ENCODE measurements at places on chromosomes 12 and 14.

- DNase-seq = no peak
These were observed 104.0 kb upstream of the COCH start for GRCh38 chr14:30770376-30770775.

DNA sequence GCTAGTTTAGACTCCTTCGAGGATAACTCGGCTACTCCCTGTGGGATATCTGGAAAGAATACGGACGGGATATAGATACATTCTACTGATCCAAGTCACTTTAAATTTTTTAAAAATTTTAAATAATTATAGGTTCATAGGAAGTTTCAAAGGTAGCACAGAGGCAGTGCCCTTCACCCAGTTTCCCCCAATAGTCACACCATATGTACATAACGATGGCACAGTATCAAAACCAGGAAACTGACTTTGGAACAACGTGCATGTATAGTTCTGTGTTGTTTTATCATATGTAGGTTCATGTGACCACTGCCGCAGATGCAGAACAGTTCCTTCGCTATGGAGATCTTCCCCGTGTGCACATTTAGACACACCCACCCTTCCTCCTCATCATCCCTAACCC, 352.3 kb downstream of the CACNA1C start:
- no peak for DNase-seq

GRCh38 chr12:50572760-50573159, 68.0 kb downstream of the DIP2B start:
- DNase-seq = no peak

- DNase-seq = no peak
These were observed 250.9 kb downstream of the ADGRD1 start for GRCh38 chr12:131204416-131205274.

DNA sequence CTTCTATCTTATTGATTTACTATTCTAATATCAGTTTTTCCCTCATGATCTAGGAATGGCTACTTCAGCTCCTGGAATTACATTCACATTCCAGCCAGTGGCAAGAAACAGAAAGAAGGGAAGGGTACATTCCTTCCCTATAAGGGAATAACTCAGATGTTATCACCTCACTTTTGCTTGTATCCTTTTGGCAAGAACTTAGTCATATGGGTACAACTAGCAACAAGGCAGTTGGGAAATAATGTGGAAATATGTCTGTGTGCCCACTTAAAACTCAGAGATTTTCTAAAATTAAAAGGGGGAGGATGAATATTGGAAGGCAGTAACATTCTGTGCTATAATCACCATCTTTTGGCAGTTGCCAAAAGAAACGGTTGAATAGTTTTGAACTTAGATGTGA, 85.6 kb downstream of the MSRB3 start:
- DNase-seq = no peak

GRCh38 chr14:72634691-72635616, 258.9 kb downstream of the DPF3 start:
- no peak for DNase-seq

GRCh38 chr12:38374751-38375150, 58.2 kb downstream of the ALG10B start:
- DNase-seq = no peak

GRCh38 chr14:34649344-34649743, 19.4 kb upstream of the SNX6 start:
- no peak for DNase-seq

DNA sequence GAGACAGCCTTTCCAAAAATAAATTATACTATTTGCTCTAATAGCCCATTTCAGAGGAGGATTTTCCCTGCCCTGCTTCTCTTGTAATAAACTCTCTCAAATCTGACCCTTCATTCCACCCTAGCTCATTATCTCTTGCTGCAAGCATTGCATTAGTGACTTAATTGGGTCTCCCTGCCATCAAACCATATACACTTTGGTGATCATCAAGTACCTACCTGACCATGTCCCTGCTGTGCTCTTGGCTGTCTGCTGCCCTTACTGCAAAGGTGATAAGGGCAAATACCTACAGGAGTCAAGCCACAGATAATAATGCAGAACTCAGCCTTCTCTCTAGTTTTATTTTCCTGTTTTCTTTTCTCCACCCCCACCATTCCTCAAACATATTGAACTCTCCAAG, 88.4 kb downstream of the LIN7A start:
- DNase-seq = no peak

GRCh38 chr14:22318951-22319350, 270.1 kb downstream of the DAD1 start:
- no peak for DNase-seq

DNA sequence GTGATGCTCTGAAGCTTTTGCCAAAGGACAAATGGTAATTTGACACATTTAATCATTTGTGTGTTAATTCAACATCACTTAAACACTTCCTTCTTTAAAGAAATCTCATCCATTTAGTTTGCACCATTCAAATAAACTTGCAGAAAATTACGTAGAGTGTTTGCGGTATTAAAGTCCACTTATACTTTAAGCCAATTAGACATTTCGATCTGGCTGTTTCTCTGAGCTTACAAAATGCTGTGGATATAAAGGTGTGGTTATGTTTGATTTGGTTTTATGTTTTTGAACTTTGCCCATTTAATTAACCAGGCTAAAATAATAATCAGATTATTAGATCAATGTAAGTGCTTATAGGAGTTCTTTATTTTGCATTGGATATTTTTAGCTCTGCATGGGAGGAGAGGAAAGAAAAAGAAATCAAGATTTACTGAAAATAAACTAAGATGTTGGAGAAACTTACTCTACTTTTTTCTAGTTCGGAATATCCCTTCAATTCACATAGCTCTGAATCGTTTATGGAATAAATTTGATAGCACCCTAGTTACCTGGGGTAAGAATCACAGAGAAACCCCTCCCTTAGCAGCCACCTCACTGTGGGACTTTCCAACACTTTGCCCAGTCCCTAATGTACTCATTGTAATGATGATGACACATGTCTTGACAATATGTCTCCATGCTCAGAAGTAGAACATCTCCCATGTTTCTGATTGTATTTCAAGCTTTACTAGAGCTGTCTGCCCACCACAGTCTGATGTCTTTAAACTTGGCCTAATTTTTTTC, 268.0 kb downstream of the BTG1 start:
- DNase-seq = no peak

- no peak for DNase-seq
These were observed 106.7 kb upstream of the TMPO start for GRCh38 chr12:98408681-98409080.

DNA sequence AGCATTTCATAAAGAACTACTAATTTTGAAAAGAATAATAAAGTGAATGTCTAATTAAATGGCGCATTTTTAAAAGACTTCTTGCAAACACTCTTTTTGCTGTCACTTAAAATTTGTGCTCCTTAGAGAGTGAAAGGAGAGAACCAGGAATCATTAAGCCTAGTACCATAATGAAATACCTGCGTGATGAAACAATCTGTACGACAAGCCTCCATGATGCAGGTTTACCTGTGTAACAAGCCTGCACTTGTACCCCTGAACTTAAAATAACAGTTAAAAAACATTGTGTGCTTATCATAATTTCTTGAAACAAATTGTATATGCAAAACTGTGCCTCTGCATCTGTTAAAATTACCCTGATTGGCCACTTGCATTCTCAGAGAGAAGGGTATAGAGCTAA, 108.1 kb downstream of the MGAT4C start:
- no peak for DNase-seq

DNA sequence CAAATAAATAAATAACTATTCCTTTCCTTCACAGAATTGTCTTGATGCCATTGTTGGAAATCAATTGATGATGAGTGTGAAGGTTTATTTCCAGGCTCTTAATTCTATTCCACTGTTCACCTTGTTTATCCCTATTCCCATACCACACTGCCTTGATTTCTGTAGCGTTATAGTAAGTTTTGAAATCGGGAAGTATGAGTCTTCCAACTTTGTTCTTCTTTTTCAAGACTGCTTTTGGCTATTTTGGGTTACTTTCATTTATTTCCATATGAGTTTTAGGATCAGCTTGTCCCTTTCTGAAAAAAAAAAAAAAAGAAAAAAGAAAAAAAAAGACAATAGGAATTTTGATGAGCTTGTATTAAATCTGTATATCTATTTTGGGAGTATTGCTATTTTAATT, 9.3 kb upstream of the CDK2AP1 start:
- DNase-seq = no peak

- no peak for DNase-seq
These were observed 3.5 kb upstream of the PHLDA1 start for GRCh38 chr12:76035045-76035444.

- DNase-seq = no peak
These were observed 204.6 kb upstream of the FLRT2 start for GRCh38 chr14:85325134-85326017.

GRCh38 chr12:64186789-64187188, 35.3 kb downstream of the KICS2 start:
- no peak for DNase-seq

DNA sequence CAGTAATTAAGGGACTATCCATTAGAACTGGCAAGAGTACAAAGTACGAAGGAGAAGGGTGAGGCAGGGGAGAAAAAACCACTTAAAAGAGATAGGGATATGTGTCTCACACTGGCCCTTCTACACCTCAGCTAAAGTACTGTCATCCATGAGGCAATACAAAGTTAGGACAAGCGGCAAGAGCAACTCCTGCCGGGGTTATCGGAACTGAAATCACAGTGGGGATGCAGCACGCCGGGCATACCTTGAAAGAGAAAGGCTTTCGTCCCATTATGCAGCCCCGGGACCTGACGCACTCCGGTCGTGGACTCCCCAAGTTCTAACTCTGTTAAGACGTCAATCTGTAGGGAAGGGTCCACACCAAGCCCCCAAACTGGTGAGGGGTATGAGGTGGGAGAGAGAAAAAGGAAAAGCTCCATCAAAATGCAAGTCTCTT, 1.1 kb downstream of the NELL2 start:
- no peak for DNase-seq

- DNase-seq = no peak
These were observed 119.6 kb downstream of the DAAM1 start for GRCh38 chr14:59308086-59308485.

DNA sequence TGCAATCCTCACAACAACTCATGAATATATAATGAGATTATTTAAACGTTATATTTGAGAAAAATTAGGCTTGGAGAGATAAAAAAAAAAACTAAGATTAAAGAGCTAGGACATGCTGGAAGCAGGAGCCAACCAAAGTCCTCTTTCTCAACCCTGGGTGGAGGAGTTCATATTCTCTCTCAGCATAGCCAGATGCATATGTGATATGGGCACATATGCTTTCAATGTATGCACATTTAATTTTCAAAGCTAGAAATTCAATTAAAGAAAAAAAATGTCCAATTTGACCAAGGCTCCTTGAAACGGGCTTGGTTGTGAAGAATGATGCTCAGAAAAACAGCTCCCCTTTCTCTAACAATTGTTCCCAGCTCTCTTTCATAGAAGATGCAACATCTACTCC, 61.9 kb upstream of the GRIP1 start:
- no peak for DNase-seq

- no peak for DNase-seq
These were observed 52.4 kb downstream of the DUSP6 start for GRCh38 chr12:89299931-89300330.

GRCh38 chr14:99296517-99296916, 24.5 kb upstream of the BCL11B start:
- DNase-seq = no peak

DNA sequence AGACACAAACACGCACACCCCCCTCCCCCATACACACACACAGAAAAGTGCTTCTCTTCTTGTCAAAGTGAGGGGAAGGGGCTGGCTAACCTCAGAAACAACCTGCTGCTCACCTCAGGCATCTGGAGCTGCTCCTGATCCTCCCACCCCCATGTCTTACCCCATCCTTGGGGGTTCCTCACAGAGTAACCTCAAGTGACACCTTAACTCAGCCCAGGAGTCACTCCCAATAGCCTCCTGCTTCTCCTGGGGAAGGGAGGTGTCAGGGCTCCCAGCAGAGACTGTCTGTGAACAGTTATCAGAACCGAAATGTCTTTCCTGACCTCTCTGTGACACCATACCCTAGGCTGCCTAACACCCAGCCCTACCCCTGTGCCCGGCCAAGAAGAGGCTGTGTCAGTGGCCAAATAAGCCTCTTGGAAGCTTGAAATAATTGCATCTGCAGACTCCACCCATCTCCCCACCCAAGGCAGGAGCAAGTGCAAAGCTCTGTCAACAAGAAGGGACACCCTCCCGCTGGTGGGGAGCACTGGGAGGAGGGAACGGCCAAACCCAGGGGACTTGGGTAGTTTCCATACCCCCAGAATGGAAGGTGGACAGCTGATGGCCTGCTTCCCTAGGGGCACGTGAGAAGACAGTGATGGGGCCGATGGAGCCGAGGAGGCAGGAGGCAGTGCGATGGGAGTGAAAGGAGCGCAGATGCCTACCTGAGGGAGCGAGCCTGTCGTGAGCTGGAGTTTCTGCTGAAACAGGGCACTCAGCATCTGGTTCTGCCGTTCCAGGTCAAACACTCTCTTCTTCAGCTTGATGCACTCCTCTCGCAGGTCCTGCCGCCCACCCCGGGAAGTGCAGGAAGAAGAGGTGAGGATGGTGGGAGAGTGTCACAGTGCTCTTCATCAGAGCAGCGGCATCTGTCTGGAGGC, 26.8 kb downstream of the NCKAP5L start:
- DNase-seq = no peak

DNA sequence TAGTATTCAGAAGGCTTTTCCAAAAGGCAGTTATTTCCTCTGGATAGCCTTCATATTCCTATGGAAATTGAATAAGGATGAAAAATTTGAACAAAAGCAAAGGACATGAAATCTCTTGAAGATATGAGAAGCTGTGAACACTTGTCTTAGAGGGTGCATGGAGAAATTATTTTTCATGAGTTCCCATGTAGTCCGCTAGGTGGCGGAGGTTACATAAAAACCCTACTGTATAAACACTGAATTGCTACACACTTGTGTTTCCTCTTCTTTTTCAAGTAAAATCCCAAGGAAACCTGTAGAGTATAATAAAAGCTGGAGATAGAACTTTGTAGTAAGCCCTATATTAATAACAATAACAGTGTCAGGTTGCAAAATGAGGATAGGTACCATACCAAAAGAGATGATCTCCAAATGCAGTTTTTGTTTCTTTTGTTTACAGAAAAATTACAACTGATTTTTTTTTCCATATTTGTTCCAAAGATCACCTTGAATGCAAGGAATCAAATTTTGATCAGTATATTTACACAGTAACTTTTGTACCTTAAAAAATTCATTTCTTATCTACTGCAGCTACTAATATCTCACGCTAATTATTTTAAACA, 37.8 kb upstream of the OR4E1 start:
- DNase-seq = peak; percentile 29
